Fibroblast of skin of abdomen (primary cell): ENCODE measurements at places on chromosomes 1 and 21.

- no peak for DNase-seq
Measured at GRCh38 chr1:13443335-13443979, 33.2 kb downstream of the PRAMEF20 start.

GRCh38 chr1:223022641-223023473 is 120.2 kb downstream of the TLR5 start:
- DNase-seq = no peak

DNA sequence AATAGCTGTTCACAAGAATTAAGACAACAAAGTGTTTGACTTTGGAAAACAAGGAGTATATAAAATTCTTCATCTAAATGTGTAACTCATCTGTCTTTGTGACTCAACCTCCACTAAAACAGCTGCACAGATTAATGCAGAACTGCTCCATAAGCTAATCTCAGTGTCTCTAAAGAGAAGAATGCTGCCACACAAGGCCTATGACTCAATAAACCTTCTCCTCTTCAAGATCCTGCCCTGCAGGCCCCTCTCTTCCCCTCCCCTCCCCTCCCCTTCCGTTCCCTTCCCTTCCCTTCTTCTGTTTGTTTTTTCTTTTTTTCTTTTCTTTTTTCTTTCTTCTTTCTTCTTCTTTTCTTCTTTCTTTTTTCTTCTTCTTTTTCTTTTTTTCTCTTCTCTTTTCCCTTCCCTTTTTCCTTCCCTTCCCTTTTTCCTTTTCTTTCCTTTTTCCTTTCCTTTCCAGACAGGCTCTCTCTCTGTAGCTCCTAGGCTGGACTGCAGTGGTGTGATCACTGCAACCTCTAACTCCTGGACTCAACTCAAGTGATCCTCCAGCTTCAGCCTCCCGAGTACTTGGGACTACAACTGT is 1052.8 kb downstream of the BRINP3 start:
- peak; percentile 63 for DNase-seq

GRCh38 chr1:58765006-58765405 is 18.8 kb downstream of the JUN start:
- no peak for DNase-seq

DNA sequence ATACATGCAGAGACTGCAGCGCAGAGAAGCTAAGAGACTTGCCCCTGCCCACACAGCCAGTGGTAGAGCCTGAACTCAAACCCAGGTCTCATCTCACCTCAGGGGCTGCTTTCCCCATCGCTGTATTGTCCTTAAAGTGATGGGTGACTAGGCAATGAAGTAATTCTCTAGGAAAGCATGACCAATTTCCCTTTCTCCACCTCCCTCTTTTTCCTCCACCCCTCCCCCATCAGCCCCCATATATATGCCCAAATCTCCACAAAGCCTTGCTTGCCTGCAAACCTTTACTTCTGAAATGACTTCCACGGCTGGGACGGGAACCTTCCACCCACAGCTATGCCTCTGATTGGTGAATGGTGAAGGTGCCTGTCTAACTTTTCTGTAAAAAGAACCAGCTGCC is at the start of gene IL24:
Gene IL24 (plus strand): TSS at position 269 of the 400 bp plus-strand sequence. CDS start 390 bp downstream, outside the sequence.
- no peak for DNase-seq

- DNase-seq = no peak
Measured at GRCh38 chr1:48080331-48081255, 83.4 kb upstream of the TRABD2B start.

- no peak for DNase-seq
Measured at GRCh38 chr1:46637444-46638083, 21.0 kb upstream of the MOB3C start.

GRCh38 chr1:186494832-186495271 is 33.9 kb upstream of the PDC start:
- peak; percentile 20 for DNase-seq

- peak; percentile 10 for DNase-seq
Measured at GRCh38 chr1:187490266-187490665, 661.5 kb downstream of the PLA2G4A start.

DNA sequence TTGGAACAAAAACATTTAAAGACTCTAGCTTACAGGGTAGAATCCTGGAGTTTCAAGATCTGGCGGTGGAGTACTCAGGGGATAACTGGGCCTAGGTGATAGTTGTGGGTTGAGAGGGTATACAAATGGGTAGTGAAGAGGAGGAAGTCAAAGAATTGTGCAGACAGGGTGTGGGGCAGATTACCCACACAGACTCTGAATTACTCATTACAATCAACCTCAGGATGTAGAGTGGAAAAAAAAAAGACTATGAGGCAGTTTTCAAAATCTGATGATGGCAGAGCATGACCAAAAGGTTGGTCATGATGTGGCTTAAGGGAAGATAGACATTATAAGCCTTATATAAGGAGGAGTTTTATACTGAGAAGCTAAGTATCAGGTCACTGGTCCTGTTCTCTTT is 44.1 kb upstream of the GLIS1 start:
- peak; percentile 50 for DNase-seq

DNA sequence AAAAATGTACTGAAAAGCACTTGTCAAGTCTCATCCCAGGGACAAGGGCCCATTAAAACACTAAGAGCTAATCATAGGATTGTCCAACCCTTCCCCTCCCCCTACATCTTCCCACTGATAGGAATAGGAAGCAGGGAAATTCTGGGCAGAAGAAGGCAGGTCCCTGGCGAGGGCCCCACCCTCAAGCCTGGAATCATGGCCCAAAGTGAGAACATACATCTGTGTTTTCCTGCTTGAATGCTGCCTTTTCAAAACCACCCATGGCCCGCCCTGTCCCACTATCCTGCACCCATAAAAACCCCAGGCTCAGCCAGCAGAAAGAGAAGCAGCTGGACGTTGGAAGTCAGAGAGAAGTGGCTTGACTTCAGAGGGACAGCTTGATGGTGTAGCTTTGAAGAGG is 4.8 kb downstream of the DNAI4 start:
- DNase-seq = no peak

DNA sequence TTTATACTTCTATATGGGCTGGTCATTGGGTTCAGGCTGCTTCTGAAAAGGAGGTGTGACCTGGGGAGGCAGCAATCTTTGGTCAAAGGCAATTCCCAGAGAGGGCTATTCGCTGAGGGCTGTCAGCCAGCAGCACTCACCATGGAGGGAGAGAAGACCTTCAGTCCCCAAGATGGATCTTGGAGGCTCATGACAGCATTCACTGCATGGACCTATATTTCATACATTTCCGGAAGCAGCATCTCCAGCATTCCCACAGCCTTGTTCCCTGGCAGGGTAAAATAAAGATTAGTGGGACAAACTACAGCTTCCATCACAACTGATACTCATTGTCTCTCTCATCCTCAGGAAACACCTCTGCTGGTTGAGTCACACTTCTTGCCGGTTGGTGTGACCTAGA is 146.6 kb downstream of the CNIH3 start:
- DNase-seq = no peak

DNA sequence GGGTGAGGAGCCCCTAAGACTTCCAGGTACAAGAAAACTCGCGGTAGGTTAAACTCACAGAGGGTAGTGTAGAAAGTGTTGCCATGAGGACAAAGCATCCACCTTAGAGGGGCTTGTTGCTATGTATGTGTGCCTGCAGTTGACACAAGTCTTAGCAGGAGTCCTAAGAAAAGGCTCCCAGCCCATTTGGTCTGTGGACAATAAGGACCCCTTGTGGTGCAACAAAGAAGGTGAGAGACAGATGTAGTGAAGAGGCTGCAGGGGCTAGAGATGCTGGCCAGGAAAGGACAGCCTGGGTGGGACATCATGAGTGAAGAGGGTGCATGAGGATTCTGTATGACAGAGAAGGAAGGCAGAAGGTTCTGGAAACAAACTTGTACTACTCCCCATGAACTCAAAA is 36.3 kb upstream of the IL10 start:
- DNase-seq = peak; percentile 48

DNA sequence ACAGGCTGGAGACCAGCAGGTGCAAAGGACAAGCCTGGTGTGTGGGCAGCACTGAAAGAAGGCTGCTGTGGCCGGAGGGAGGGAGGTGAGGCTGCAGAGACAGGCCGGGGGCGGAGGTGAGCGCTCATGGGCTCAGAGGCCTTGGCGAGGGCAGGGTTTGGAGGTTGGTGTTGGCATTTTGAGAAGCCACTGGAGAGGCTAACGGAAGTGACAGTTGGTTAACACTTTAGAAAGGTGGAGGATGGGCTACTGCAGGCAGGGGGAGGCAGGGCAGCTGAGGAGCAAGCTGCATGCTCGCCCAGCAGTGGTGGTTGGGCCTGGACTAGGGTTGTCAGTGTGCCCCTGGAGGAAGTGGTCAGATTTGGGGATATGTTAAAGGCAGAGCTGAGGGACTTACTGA is 37.5 kb downstream of the QSOX1 start:
- no peak for DNase-seq

- no peak for DNase-seq
Measured at GRCh38 chr1:241331328-241332036, 25.5 kb downstream of the RGS7 start.

GRCh38 chr1:206128196-206128595 is 11.0 kb upstream of the AVPR1B start:
- no peak for DNase-seq

GRCh38 chr1:101139821-101140718 is 96.7 kb upstream of the S1PR1 start:
- DNase-seq = no peak

DNA sequence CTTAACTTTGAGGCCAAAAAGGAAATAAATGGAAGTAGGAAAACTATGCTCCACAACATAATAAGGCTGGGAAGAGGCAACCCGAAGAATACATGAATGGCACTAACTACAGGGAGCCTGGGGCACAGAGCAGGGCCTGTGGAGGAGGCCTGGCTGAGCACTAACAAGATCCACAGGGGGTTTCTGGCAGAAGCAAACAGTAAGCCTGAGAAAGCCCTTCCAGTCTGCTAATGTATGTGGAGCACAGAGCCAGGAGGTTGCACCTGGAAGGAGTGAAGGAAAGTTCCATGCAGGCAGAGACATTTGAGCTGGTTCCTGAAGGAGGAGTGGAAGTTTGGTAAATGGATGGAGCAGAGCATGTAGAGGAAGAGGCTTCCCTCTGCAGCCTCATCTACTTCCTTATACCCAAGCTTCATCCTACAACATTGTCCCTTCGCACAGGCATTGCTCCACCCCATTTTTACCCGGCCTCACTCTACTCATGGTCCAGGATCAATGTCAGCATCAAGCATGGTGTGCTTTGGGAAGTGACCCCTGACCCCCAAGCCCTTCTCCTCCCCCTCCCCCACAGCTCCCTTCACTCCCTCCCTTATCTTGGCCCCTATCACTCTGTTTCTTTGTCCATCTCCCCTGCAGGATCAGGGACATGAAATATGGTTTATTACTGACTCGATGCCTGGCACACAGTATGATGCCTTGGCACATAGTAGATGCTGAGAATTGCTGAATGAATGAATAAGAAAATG is 23.3 kb downstream of the SHISA4 start:
- DNase-seq = no peak

DNA sequence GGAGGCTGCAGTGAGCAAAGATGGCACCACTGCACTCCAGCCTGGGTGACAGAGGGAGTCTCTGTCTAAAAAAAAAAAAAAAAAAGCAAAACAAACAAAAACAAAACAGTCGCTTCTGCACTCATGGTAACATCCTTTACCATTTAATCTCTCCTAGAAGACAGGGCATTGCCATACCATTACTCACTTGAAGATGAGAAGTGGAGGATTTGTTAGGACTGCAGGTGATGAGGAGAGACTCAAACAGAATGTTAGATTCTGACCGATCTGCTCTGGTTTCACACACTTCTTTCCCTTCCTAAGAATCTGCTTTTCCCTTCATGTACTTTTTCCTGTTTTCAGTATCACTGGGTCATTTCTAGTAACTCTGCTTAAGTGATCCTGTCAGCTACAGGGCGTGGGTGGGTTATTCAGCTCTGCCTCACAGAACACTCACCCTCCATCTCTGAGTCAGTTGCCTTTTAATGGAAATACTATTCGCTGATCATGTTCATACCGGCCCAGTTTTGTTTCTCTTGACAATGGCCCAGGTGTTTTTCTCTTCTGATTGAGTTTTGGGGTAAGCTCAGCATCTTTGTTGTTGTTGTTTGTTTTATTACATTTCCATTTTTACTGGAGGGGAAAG is 148.0 kb upstream of the ERG start:
- DNase-seq = peak; percentile 64

GRCh38 chr1:160465123-160465522 is 57.9 kb downstream of the SLAMF6 start:
- no peak for DNase-seq

GRCh38 chr1:212525479-212526110 is 83.0 kb upstream of the ATF3 start:
- DNase-seq = no peak

- DNase-seq = no peak
Measured at GRCh38 chr21:28993293-28993629, 584 bp upstream of the LTN1 start.

- DNase-seq = peak; percentile 30
Measured at GRCh38 chr1:23395154-23395724, 25.6 kb upstream of the ZNF436 start.

GRCh38 chr1:223219318-223219635 is 76.2 kb upstream of the TLR5 start:
- DNase-seq = no peak

- DNase-seq = peak; percentile 75
Measured at GRCh38 chr1:89451011-89451410, 73.6 kb upstream of the LRRC8B start.

DNA sequence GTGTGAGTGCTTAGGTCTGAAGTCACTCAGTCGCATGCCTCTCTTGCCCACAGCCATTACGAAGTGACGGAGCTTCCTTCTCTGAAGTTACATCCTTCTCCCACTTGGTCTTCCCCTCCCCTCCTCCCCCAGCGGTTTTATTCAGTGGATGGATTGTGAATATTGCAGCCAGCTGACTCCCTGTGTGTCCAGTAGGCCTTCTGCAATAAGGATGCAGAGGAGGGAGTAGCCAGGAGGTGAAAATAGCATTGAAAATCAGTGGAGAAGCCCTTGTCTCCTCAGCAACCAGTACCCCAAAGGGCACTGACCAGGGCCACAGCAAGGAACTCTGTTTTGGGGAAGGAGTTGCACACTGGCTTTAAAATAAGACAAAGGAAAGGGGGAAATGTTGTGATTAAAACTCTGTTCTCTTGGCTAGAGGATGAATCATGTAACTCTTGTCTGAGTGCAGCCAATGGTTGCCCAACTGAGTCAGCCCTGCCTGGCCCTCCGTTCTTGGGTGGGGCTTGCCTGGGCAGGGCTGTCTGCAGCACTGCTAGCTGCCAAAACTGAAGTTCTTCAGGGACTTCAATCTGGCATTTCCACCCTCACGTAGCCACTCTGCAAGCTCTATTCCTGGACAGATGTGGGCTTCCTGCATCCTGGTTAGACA is 4.3 kb downstream of the S100A10 start:
- DNase-seq = peak; percentile 82

DNA sequence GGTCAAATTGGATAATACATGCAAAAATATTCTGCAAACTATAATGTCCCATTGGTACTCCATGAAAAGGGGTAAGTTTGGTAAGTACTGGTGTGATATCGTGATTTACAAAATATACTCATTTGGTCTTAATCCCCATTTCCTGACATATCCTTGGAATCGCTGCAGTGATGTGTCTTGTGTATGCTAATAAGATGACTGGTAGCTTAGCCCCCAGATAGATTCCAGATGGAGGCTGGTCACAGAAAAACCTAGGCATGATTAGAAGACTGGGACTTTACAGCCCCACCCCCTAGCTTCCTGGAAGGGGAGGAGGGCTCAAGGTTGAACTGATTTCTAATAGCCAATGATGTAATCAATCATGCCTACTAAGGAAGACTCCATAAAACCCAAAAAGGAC is 3.0 kb downstream of the VAMP4 start:
- peak; percentile 72 for DNase-seq

GRCh38 chr1:5889901-5890300 is 102.3 kb downstream of the NPHP4 start:
- no peak for DNase-seq

- DNase-seq = peak; percentile 58
Measured at GRCh38 chr1:63108206-63108605, 214.2 kb upstream of the FOXD3 start.
